ENCODE measurements at places on chromosomes 3 and 15.

DNA sequence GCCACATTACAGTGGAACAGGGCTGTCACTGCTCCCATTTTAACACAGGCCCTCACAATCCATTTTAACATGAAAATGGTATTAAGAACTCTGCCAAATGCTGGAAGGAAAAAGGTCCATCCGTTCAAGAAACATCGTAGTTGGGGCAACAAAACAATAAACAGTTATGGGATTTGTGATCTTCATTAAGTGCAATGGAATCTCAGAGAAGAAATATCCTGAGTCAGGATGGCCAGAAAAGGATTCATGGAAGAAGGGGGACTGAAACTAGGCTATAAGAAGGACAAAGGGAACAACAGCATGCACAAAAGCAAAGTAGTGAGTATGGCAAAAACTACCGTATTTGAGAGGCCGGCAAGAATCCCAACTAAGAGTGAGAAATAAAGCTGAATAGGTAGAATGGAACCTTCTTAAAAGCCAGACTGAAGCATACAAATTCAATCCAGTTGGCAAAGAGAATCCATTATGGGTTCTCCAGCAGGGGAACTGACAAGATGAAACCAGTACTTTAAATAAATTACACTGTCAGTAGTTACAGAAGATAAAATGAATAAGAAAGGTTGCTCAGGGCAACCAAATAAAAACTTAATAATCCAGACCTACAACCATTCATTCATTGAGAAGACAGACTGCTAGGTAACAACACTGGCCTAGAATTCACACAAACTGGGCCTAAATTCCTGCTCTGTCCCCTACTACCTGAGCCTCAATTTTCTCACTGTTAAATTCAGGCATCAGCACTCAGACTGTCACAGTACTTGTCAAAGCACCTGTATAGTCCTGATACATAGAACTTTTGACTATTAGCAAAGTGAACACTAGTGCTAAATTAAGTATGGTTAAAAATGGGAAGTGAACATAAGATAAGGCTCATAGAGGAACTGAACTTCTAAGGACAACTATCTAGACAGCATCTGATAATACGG, 6.3 kb downstream of the TBL1XR1 start:
- no peak for DNase-seq
- H3K4me3 ChIP-seq, result peak overlapping the region; percentile 23
- peaks cover 71% of the 10 kb centered on the region for H3K36me3 ChIP-seq
- H3K27ac ChIP-seq, result peak overlapping the region; percentile 69
- H3K27me3 ChIP-seq, result no peaks in the 10 kb centered on the region

DNA sequence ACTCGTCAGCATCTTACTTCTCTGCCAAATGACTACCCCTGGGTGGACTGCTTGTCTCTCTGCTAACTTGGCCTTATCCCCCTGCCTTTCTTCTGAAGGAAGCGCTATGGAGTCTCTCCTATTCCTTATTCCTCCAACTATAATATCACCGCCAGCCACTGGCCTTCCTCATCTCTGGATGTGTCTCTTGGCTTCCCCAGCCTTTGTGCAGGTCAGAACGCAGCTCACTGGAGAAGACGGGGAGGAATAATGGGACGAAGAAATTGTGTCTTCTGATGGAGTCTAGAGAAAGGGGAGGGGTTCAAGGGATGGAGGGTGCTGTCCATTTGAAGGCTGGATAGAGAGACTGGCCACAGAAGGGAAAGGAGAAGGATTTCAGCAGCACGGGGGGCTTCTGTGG, 16.9 kb downstream of the ITGA11 start:
- DNase-seq, result no peak
- H3K36me3 ChIP-seq, result no peaks in the 10 kb centered on the region
- H3K4me1 ChIP-seq, result peaks cover 30% of the 10 kb centered on the region

DNA sequence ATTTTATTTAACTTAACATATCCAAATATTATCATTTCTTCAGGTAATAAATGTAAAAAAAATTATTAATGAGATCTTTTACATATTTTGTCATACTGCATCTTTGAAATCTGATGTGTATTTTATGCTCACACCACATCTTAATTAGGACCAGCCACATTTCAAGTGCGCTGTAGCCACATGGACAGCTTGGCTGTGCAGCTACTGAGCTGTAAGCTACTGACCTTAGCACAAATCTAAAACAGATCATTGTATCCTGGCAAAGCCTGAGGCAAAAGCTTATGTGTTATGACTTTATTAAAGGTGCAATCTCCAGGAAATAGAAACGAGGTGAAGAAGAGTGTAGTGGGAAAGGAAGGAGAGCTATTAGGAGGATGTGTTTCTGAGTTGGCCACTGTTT, 126.7 kb upstream of the UBE2E2 start:
- peak overlapping the region; percentile 1 for H3K27ac ChIP-seq
- no peaks in the 10 kb centered on the region for H3K36me3 ChIP-seq
- peaks cover 2% of the 10 kb centered on the region for H3K4me1 ChIP-seq
- H3K27me3 ChIP-seq, result peaks cover 2% of the 10 kb centered on the region
- DNase-seq, result no peak

GRCh38 chr15:72754096-72754495, 29.5 kb downstream of the ADPGK start:
- H3K4me3 ChIP-seq, result no peak overlapping the region
- no peaks in the 10 kb centered on the region for H3K27me3 ChIP-seq
- no peaks in the 10 kb centered on the region for H3K4me1 ChIP-seq
- H3K36me3 ChIP-seq, result peaks cover 56% of the 10 kb centered on the region

DNA sequence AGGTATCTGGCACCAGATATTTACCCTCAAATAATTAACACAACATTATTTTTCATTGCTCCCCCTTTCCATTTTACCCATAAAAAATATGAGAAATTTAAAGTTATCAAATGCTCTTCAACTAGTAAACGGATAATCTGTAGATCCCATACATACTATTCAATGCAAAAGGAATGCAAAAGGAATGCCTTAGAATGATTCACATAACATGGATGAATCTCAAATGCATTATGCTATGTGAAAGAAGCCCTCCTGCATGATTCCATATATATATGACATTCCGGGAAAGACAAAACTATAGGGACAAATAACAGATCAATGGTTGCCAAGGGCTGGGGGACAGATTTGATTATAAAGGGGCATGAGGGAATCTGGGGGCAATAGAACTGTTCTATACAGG, 195.7 kb downstream of the STT3B start:
- DNase-seq, result no peak
- no peak overlapping the region for H3K27ac ChIP-seq
- peaks cover 5% of the 10 kb centered on the region for H3K27me3 ChIP-seq
- no peak overlapping the region for H3K4me3 ChIP-seq
- peaks cover 27% of the 10 kb centered on the region for H3K4me1 ChIP-seq

DNA sequence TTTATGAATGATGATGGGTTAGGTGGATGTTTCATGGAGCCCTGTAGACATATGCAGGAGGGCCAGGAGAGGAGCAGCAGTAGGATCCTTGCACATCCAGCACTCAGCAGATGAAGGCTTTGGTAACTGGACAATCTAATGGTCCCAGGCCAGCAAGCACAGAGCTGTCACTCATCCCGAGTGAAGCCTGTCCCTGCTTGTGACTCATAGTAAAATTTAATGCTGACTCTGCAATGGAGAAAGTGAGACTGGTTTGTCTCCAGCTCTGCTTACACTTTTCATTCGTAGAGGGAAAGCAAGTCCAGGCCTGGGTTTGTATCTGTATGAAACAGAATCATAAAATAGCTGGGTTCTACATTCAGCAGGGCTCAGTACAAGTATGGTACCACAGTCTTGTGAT, 131.7 kb downstream of the DTWD1 start:
- DNase-seq, result no peak
- no peaks in the 10 kb centered on the region for H3K27me3 ChIP-seq
- H3K36me3 ChIP-seq, result no peaks in the 10 kb centered on the region
- no peaks in the 10 kb centered on the region for H3K4me1 ChIP-seq
- no peak overlapping the region for H3K27ac ChIP-seq

- no peak for DNase-seq
- H3K27me3 ChIP-seq, result no peaks in the 10 kb centered on the region
- no peak overlapping the region for H3K4me3 ChIP-seq
- peaks cover 7% of the 10 kb centered on the region for H3K4me1 ChIP-seq
- no peak overlapping the region for H3K27ac ChIP-seq
Measured at GRCh38 chr3:30112902-30113484, 493.4 kb upstream of the TGFBR2 start.

GRCh38 chr15:31173790-31174450, 72.4 kb upstream of the TRPM1 start:
- no peaks in the 10 kb centered on the region for H3K27me3 ChIP-seq
- DNase-seq, result no peak
- H3K4me3 ChIP-seq, result no peak overlapping the region
- peaks cover 15% of the 10 kb centered on the region for H3K4me1 ChIP-seq
- H3K27ac ChIP-seq, result peak overlapping the region; percentile 66

DNA sequence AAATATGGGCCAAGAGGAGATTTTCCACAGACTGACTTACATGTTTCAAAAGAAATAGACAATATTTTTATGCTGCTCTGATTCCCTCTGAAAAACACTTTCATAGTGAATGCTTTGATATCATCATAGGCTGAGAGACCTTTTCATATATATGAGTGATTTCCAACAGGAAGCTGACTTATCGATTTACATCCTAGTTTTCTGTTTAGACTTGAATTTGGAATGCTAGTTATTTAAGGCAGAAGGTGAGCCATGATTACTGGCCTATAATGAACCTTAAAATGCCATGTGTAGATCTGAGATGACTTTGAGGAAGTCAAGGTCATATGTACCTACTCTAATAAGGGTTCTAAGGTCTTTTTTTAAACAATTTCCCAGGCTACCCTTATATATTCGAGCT, 1126.1 kb downstream of the ROBO1 start:
- no peaks in the 10 kb centered on the region for H3K27me3 ChIP-seq
- H3K4me3 ChIP-seq, result no peak overlapping the region

DNA sequence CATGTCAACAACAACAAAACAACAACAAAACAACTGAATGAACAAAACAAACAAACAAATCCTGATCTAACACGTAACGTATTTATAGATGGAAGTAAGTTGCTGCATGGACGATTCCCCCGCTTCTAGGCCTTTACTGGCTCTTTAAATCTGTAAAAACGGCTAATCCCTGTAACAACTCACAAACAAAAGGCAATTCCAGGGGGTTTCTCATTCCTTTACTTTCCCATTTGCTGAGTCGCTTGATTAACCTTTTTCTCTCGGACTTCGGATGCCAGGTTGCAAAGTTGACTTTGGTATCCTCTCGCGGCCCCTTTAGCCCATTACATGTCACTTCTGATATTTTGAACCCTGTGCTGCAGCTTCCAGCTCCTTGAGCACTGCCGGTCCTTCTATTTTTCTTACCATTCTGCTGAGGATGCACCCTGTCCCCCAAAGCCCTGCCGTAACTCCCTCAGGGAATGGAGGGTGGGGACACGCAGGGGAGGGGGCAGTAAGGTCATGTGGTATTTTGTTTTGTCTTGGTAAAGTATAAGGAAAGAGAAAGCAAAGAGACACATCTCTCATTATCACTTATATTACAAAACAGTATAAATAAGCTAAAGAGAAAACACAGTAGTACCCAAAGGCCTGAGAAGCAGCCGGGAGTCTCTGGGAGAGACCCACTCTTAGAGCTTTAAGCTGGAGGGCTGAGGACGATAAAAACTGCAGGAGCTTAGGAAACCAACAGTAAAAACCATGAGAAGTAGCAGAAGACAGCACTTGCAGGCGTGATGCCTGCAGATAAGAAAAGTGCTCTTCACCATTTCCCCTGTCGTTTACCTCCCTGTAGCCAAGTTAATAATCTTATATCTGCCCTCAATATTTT, 457.8 kb upstream of the ZNF717 start:
- no peaks in the 10 kb centered on the region for H3K36me3 ChIP-seq
- DNase-seq, result no peak
- no peak overlapping the region for H3K27ac ChIP-seq
- H3K4me3 ChIP-seq, result no peak overlapping the region
- H3K4me1 ChIP-seq, result no peaks in the 10 kb centered on the region

GRCh38 chr3:29186982-29187725, 93.7 kb upstream of the RBMS3 start:
- peak overlapping the region; percentile 29 for H3K27ac ChIP-seq
- H3K27me3 ChIP-seq, result no peaks in the 10 kb centered on the region
- no peak for DNase-seq
- H3K4me3 ChIP-seq, result no peak overlapping the region
- peaks cover 55% of the 10 kb centered on the region for H3K4me1 ChIP-seq
- no peaks in the 10 kb centered on the region for H3K36me3 ChIP-seq

GRCh38 chr3:187251599-187251998, 39.9 kb downstream of the MASP1 start:
- no peak overlapping the region for H3K4me3 ChIP-seq
- DNase-seq, result no peak
- peaks cover 4% of the 10 kb centered on the region for H3K36me3 ChIP-seq
- no peak overlapping the region for H3K27ac ChIP-seq
- H3K4me1 ChIP-seq, result peaks cover 19% of the 10 kb centered on the region

DNA sequence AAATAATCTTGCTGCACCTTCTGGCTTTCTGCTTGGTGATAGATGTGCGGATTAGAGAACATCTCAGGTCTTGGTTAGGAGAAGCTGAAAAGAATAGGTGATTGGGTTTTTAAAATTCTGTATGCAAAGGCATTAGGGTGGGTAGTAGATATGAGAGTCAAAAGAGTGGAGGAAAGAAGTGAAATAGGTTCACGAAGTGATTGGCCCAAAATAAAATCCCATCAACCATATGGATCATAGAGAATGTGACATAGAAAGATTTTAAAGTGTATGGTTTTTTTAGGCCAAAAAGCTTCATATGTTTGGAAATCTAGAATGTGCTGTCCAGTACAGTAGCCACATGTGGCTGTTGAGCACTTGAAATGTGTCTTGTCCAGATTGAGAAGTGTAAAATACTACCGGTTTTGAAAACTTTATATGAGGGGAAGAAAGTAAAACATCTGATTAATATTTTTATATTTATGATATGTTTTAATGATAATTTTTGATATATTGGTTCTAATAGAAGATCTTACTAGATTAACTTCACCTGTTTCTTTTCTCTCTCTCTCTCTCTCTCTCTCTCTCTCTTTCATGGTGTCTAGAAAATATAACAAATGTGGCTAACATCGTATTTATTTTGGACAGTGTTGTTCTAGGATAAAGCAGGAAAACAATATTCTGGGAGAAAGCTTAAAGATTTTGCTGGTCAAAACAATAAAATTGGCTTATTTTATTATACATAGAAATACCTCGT, 2.9 kb downstream of the MBNL1 start:
- peaks cover 37% of the 10 kb centered on the region for H3K4me1 ChIP-seq
- peak overlapping the region; percentile 95 for H3K4me3 ChIP-seq
- peaks cover 30% of the 10 kb centered on the region for H3K27me3 ChIP-seq
- DNase-seq, result no peak

DNA sequence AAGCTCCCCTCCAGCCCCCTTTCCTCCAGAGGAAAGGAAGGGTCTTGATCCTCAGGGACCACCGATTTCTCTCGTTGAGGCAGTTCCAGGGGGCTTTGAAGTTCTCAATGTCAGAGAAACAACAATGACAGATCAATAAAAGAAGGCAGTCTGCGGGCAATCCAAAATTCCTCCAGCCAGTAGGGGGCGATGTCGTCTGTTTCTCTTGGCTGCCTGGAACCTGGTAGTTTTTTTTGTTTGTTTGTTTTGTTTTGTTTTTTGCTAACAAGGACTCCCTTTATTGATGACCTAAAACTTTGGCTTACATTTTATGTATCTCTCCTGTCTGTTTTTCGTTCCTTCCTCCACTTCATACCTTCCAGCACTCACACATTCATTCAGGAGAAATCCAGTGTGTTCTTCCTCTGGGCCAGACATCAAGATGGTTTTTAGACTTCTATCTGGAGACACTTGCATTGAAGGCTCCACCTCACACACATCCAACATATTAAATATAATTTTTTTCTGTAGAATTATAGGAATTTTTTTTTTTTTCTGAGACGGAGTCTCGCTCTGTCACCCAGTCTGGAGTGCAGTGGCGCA, 276.6 kb downstream of the RPLP1 start:
- H3K27me3 ChIP-seq, result peaks cover 31% of the 10 kb centered on the region
- peaks cover 24% of the 10 kb centered on the region for H3K4me1 ChIP-seq
- DNase-seq, result peak; percentile 58

Data from nephron progenitor cell (in vitro differentiated cells).